ENCODE measurements at places on chromosomes 11 and 22.

- H3K4me3 ChIP-seq: no peak overlapping the region
- no peaks in the 10 kb centered on the region for H3K27me3 ChIP-seq
- no peak for DNase-seq
Observed at GRCh38 chr11:93501856-93502255, 41.3 kb downstream of the SMCO4 start.

- no peaks in the 10 kb centered on the region for H3K36me3 ChIP-seq
- peaks cover 28% of the 10 kb centered on the region for H3K4me1 ChIP-seq
- no peaks in the 10 kb centered on the region for H3K27me3 ChIP-seq
Observed at GRCh38 chr22:40651057-40651456, 14.5 kb upstream of the MRTFA start.

GRCh38 chr22:21641417-21641788 is 699 bp upstream of the SDF2L1 start:
- no peak for DNase-seq
- peaks cover 3% of the 10 kb centered on the region for H3K27me3 ChIP-seq
- H3K4me3 ChIP-seq: peak overlapping the region; percentile 88
- H3K36me3 ChIP-seq: peaks cover 34% of the 10 kb centered on the region
- peak overlapping the region; percentile 94 for H3K27ac ChIP-seq
- H3K4me1 ChIP-seq: peaks cover 29% of the 10 kb centered on the region

- peaks cover 51% of the 10 kb centered on the region for H3K36me3 ChIP-seq
- no peaks in the 10 kb centered on the region for H3K27me3 ChIP-seq
- peak overlapping the region; percentile 98 for H3K27ac ChIP-seq
- peaks cover 53% of the 10 kb centered on the region for H3K4me1 ChIP-seq
- H3K4me3 ChIP-seq: peak overlapping the region; percentile 97
- no peak for DNase-seq
Observed at GRCh38 chr22:32411402-32411801, 645 bp downstream of the RTCB start.

DNA sequence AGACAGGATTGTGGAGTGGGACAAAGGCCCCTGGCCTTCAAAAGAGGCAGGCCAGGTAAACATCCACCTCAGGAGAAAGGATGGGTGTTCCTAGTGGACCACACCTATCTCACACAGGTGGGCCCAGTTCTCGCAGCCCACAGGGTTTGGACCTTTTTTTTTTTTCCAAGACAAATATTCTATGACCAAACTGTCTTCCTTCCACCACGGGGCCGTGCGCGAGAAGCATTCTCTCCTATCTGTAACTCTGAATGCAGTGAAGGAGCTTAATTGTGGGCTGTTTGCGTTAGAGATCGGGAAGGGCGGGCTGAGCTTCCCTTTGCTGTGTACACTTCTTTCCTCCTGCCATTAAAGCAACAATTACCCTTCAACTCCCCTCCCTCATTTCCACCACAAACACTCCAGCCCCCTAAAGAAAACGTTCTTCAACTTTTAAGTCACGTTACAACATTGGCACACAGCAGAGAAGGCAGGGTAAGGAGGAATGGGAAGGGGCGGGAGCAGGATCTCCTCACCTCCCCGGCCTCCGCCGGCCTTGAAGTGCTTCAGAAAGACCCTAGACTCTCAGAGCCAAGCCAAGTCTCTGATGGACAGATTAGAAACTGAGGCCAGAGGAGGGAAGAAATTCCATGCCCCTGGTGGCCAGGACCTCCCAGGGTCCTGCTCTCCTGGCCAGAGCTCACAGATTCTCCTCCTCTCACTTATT is 238.4 kb downstream of the BUD13 start:
- peaks cover 48% of the 10 kb centered on the region for H3K27me3 ChIP-seq
- H3K4me1 ChIP-seq: no peaks in the 10 kb centered on the region
- no peaks in the 10 kb centered on the region for H3K36me3 ChIP-seq

DNA sequence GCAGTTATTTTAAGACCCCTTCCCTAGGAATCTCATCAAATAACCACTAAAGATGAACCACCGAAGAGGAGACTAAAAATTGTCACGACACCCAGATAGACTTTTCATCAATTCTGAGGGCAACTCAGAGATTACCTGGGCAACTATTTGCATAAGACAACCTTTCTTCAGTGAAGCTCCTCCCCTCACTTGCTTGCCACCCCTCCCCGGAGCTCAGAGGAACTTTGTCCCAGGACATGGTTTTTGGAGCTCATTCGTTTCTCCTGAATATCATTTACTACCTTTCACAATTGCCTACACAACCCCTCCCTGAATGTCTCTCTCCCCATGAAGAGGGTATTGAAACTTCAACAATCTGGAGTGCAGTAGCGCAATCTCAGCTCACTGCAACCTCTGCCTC is 3.9 kb downstream of the AGBL2 start:
- DNase-seq: no peak
- H3K4me3 ChIP-seq: no peak overlapping the region
- no peaks in the 10 kb centered on the region for H3K27me3 ChIP-seq

DNA sequence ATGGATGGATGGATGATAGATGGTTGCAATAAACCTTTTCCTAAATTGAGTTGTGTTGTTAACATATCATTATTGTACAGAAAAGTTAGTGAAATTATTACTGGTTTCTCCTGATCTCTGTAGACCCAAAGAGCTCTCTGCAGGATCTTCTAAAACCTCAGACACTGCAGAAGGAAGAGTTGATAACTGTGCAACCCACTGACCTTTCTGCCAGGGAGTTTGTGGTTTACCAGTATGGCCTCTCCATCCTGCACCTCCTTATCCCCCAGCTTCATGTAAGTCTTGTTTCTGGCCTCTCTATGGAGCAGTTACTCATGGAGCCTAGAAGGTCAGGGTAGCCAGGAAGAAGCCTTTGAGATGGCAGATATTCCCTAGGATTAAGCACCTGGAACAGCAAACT is 45.6 kb downstream of the BTG4 start:
- no peaks in the 10 kb centered on the region for H3K4me1 ChIP-seq
- DNase-seq: no peak
- H3K27me3 ChIP-seq: peaks cover 7% of the 10 kb centered on the region
- H3K27ac ChIP-seq: no peak overlapping the region

DNA sequence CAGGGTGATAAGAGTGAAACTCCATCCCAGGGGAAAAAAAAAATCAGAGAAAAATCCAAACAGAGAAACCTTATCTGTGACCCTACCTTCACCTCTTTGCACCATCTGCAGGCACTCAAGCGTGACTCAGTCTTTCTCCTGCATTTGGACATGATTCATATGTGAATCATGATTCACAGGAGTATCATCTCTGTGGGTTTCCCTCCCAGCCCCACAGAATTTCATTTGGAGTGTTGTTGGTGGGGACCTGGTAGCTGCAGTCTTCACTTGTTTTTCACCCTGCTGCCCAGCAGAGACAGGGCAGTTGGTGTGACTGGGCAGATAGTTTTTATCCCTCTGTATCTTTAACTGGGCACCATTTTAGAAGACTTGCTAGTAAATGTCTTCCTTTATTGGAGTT is 75.7 kb downstream of the DEPDC5 start:
- peak overlapping the region; percentile 37 for H3K4me3 ChIP-seq
- H3K27me3 ChIP-seq: no peaks in the 10 kb centered on the region
- peaks cover 30% of the 10 kb centered on the region for H3K4me1 ChIP-seq
- H3K27ac ChIP-seq: peak overlapping the region; percentile 83
- peak; percentile 48 for DNase-seq

GRCh38 chr11:73524774-73525173 is 73.1 kb downstream of the FAM168A start:
- no peaks in the 10 kb centered on the region for H3K36me3 ChIP-seq
- no peak for DNase-seq
- peaks cover 46% of the 10 kb centered on the region for H3K4me1 ChIP-seq
- H3K27me3 ChIP-seq: no peaks in the 10 kb centered on the region

- H3K36me3 ChIP-seq: no peaks in the 10 kb centered on the region
- no peak overlapping the region for H3K4me3 ChIP-seq
- no peak overlapping the region for H3K27ac ChIP-seq
Observed at GRCh38 chr22:43308836-43309235, 34.3 kb downstream of the SCUBE1 start.

- H3K36me3 ChIP-seq: peaks cover 71% of the 10 kb centered on the region
- peak; percentile 73 for DNase-seq
- H3K4me3 ChIP-seq: peak overlapping the region; percentile 73
- H3K27me3 ChIP-seq: no peaks in the 10 kb centered on the region
- H3K27ac ChIP-seq: peak overlapping the region; percentile 99
Observed at GRCh38 chr22:20551805-20552442, 44.5 kb downstream of the MED15 start.

GRCh38 chr11:71210861-71211260 is 41.5 kb downstream of the SHANK2 start:
- H3K36me3 ChIP-seq: no peaks in the 10 kb centered on the region
- no peak for DNase-seq
- no peak overlapping the region for H3K4me3 ChIP-seq
- no peaks in the 10 kb centered on the region for H3K4me1 ChIP-seq
- no peak overlapping the region for H3K27ac ChIP-seq

DNA sequence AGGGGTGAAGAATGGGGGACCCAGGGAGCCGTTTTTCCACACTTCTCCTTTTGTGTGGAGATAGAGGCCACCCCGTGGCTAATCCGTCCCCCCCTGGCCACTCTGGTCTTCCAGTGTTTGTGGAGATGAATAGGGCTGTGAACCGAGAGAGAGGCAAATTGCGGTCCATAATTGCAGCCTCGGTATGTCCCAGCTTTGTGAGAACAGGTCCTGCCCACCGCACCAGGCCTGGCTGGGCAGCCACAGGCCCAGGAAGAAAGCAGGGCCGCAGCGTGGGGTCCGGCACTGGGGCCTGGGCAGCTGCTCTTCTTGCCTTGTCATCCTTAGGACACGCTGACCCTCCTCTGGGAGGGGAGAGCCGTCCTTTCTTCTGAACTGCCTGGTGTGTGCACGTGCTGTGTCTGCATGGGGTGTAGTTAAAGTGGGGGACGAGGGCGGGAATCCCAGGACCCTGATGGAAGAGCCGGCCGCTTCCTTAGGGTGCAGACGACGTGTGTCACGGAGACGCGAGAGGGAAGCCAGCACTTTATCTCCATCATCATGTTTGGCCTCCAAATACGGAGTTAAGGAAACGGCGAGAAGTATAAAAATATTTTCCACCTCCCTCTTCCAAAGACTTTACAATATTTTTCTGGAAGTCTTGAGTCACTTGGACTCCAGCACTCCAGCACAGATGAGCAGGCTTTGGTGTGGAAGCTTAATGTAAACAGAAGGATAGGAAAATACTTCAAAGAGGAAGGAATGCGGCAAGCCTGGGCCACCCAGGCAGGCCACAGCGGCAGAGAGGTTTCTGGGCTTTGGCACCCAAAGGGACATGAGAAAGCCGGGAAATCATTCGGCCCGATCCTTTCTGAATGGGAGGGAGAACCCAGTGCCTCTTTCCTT is 1248.4 kb downstream of the BRD1 start:
- H3K27ac ChIP-seq: no peak overlapping the region
- peaks cover 1% of the 10 kb centered on the region for H3K4me1 ChIP-seq
- H3K36me3 ChIP-seq: no peaks in the 10 kb centered on the region
- DNase-seq: no peak
- peaks cover 22% of the 10 kb centered on the region for H3K27me3 ChIP-seq

DNA sequence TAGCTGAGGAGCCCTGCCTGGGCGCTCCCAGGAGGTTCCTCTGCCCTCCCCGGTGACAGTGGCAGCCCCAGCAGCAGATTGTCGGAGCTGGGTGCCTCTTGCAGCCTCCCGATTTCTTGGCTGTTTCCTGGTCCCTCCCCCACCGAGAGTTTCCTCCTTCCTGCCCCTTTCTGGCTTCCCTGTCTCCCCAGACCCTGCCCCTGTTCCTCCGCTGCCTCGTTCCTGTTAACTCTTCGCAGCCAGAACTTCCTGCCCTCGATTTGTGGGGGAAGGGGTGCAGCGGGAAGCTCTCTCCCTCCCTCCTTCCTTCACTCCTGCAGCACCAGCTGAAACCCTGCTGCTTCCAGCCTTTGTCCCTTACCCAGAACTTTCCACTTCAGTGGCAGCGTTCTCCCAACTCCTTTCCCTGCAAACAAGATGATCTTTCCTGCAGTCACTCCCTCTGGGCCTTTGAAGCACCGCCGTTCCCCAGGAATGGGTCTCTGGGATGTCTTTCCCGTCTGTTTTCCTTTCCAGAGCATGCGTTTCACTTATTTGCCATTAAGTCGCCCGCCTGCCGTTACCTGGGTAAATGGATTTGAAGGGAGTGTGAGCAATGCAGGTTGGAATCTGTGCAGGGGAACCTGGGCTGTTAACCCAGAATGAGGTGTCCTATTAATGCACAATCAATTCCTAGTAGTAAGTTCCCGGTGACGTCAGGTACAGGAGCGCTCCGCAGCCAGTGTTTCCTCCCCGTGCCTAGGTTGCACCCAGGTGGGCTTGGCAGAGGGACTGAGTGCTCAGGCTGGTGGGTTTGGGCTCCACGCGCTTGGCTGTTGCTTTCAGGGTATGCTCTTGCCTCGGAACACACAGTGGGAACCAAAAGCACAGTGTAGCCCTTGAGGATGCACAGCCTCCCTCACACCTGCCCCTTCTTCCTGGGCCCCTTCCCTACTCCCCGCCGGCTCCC is 4.3 kb downstream of the GRK2 start:
- peaks cover 85% of the 10 kb centered on the region for H3K36me3 ChIP-seq
- H3K4me3 ChIP-seq: peak overlapping the region; percentile 95
- peak; percentile 56 for DNase-seq
- no peaks in the 10 kb centered on the region for H3K27me3 ChIP-seq
- peaks cover 83% of the 10 kb centered on the region for H3K4me1 ChIP-seq
- H3K27ac ChIP-seq: peak overlapping the region; percentile 99

- DNase-seq: no peak
- no peaks in the 10 kb centered on the region for H3K4me1 ChIP-seq
- no peaks in the 10 kb centered on the region for H3K36me3 ChIP-seq
- no peak overlapping the region for H3K4me3 ChIP-seq
- H3K27ac ChIP-seq: no peak overlapping the region
- H3K27me3 ChIP-seq: peaks cover 23% of the 10 kb centered on the region
Observed at GRCh38 chr11:13193613-13194012, 84.0 kb upstream of the BMAL1 start.

DNA sequence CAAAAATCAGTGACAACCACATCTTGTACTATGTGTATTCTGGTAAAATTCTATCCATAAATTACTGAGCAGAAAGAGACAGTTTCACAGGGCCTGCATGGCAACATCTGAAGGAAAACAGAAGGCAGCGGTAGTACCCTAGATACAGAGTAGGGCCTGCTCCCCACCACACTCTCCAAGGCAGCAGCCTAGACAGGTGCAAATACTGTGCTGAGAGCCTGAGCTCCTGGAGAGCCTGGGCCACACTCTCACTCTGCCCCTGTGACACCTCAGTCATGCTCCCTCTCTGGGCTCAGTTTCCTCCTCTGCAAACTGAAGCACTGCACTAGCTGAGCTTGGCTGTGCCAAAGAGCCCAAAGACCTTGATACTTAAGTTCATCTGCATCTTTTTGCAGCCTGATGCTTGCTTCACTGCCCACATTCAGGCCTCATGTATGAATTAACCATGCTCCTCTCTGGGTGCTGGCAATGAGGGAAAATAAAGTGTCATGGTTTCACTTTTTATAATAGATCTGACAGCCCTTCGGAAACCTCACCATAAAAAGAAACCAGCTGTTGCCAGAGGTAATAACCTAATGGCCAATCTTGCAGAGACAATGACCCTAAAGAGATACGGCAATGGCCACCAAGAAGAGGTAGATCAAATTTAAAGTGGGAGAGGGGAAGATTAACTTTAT is 104.7 kb downstream of the PLEKHA7 start:
- no peaks in the 10 kb centered on the region for H3K27me3 ChIP-seq
- no peaks in the 10 kb centered on the region for H3K36me3 ChIP-seq
- H3K27ac ChIP-seq: peak overlapping the region; percentile 83
- H3K4me1 ChIP-seq: peaks cover 42% of the 10 kb centered on the region
- no peak overlapping the region for H3K4me3 ChIP-seq
- DNase-seq: no peak

Measured in activated T-cell treated with anti-CD3 and anti-CD28 coated beads, Interleukin-2, amount 50 U/mL, for 24 hours (primary cell).